ENCODE measurements at places on chromosomes 5 and 9.
A peak's percentile ranks its signal among the peaks of the same experiment; 100 is the strongest.

GRCh38 chr5:176454724-176455394 is 6.7 kb downstream of the FAF2 start:
- DNase-seq, result no peak

DNA sequence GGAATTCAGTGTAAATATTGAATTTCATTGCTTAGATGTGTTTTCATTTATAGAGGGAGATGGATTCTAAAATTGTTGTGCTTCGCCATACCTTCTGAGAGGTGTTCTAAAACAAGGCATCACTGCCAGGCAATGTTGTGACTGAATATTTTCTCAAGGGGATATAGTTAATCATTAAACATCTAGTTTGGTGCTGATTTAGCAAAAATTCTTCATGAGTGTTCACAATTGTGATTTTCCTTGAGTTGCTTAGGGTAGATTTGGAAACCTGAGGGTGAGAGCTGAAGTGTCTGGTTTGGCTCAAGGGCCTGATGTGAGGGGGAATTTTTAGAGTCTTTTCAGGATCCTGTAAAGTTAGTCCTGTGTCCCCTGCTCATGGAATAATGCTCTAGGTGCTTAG is 104.5 kb downstream of the MAT2B start:
- DNase-seq, result no peak

- DNase-seq, result no peak
Measured at GRCh38 chr5:138883211-138883610, 8.1 kb upstream of the LRRTM2 start.

DNA sequence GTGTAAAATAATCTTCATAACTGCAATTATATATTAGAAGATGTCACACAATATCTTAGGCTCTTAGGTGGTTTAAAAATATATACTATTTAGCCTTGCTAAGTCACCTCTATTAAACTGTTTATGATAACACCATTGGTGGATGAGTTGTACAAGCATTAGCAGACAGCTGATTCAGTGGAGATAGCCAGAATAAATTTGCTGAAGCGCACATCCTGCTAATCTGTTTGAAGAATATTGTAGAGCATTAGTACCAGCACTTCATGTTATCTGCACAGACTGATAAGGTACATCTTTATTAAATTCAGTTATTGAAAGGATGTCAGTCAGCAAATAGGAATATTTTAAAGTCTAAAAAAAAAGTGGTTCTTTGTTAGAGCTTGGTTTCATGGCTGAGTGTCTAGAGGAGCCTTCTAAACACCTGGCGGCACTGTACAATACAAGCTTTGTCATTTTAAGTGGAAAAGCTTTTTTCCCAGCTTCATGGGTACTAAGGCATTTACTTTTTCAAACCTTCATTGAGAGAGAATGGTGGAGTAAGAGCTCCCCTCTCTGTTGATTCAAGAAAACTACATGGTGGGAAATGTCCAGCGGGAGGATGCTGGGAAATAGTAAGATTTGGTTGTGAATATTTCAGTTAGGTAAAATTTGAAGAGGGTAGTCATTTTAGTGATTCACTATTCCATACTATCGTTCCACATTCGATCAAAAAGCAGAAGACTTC is 275.1 kb downstream of the SLF1 start:
- DNase-seq, result no peak

DNA sequence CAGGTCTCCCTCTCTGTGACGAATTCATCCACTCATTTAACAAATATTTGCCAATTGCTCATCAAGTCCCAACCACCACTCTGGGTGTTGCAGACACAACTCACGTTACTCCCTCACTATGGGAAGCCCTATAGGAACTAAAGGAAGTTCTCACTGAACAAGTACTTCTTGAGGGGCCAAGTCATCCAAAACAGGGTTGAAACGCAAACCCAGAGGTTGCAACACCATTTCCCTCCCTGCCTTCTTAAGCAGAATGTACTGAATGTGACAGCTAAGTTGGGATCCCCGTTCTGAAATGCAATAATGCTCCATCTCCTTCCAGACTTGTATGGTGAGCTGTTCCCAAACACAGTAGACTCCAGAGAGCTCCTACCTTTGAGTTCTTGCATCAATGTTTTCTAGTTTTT is 34.3 kb downstream of the EPB41L4B start:
- no peak for DNase-seq

DNA sequence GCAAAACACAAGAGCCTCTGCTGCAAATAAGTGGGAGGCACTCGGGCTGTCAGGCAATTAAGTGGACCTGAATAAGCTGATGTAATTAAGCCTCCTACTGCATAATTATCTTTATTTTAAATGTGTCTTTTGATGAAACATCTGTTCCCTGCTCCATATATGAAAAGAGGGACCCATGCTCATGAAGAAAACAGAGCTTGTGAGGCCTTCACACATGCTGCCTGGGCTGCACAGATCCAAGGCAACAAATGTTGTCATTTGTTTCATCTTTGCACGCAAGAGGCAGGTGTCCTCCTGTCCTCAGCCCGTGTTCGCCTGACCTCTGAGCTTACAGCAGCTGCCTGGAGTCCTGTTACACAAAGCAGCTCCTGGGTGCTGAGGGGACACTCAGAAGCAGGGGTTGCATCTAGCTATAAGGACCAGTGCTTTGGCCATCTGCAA is 381.1 kb downstream of the ZNF608 start:
- no peak for DNase-seq

DNA sequence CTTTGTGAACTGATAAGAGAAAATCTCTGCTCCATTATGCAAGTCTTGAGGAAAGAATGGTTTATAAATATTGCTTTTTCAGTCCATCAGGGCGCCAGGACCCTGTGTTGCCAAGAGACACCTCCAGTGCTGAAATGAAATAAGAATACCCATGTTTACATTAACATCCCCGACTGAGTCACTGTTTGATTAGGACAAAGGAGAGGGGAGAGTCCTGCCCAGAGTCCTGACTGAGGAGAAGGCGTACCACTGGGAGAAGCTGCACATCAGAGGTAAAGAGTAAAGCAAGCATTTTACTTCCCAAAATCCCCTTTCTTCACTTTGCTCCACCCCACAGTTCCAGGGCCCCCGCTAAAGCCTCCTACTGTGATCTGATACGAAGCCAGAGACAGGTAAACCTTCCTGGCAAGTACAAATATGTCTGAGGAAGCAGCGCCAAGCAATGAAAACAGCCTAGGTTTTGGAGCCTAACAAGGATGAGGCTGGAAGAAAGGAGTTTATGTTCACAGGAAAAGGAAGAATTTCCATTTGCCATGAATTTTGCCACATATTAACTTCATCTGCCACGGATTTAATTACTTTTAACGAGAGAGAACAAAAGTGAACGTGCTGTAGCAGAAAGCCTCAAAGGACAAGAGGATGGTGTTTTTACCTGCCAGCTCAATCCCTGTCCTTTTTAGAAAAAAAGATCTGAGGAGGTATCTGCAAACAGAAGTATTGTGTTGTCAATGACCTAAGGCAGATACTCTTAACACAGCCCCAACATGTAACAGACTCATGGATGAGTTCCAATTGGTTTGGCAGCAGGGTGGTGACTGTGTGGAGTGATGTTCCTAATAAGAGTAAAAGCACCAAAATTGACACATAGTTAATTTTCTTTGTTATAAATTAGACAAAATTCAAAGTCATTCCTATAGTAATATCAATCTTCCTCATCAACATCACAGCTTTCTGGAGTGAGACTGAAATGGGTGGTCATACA is 209.4 kb upstream of the TLE4 start:
- peak; percentile 67 for DNase-seq

DNA sequence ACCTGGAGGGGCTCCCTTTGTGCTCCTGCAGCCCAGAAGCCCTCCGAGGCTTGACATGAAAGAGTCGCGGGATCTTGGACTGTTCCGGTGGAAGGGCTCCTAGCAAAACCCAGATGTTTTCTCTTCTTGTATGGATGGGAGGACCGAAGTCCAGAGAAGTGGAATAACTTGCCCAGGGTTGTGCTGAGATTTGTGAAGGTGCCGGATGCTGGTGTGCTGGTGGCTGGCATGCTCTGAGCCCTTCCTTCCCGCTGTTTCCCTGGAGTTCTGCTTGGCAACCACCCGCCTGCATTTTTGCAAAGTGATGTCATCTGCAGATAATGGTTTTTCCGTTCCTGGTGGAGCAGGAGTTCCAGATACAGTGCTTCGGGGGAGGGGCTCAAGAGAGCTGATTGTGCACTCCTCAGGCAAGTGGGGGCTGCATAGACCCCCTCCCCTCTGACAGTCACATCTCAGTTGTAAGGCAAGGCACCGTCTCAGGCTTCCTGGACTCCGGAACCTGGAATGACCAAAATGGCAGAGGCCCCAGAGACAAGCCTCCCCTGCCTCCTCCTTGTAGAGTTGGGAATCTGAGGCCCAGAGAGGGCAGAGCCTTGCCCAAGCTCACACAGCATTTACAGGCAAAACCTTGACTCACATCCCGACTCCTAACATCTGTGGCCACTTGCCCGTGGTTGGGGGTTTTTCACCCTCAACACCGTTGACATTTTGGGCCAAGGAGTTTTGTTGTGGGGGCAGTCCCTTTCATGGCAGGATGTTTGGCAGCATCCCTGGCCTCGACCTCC is 157.0 kb downstream of the RGS3 start:
- peak; percentile 96 for DNase-seq

GRCh38 chr9:120894321-120895148 is 17.5 kb upstream of the PHF19 start:
- DNase-seq, result peak; percentile 48

- no peak for DNase-seq
Measured at GRCh38 chr9:70883056-70883455, 238.4 kb downstream of the TRPM3 start.

DNA sequence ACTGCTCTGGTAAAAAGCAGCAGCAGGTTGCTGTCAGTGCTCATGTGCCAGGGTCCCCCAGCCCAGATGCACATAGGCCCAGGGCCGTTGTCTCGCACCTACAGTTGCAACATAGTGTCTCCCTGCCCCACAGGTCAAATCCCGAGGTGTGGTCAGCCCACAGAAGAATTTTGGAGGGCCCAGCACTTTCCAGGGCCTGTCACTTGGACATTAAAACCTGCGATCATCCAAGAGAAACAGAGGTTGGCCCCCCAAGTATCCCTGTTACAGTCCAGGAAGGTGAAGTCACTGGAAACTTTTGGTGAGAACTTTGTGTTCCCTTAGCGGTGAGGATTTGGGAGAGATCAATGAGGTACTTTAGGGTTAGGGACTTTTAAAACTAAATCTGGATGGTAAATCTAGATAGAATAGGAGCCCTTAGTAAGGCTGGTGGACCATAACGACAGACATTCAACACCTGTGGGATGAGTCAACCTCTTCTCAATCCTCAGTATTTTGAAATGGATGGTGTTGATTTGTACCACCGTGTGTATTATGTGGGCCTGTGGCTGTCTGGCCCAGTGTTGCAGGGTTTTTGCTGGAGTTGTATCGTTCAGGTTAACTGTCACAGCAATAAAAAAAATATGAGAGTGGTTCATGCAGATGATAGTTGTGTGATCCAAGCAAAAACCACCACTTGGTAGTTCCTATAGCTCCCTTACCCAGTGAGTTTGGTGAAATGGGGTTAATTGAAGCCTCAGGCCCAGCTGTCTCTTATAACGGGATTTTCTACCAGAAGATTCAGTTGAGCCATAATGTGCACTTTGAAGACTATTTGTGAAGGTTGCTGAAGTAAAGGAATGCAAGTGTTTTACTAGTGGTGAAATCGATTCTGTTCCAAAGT is 19.2 kb downstream of the OR2S2 start:
- DNase-seq, result no peak

DNA sequence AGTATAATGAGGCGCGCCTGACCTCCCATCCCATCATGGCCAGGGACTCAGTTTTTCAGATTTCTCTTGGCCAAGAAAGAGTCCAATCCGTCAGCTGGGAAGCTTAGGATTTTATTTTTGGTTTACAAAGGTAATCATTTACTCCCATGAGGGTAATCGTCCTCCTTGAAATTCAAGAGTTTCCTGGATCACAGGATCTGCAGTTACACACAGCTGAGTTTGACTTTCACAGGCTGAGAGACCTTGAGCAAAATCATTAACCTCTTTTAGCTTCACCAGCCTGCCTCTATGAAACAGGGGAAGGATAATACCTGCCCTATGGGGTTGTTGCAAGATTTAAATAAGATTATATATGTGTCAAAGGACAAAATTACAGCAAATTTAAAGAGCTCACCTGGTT is 15.4 kb upstream of the AK3 start:
- DNase-seq, result no peak

DNA sequence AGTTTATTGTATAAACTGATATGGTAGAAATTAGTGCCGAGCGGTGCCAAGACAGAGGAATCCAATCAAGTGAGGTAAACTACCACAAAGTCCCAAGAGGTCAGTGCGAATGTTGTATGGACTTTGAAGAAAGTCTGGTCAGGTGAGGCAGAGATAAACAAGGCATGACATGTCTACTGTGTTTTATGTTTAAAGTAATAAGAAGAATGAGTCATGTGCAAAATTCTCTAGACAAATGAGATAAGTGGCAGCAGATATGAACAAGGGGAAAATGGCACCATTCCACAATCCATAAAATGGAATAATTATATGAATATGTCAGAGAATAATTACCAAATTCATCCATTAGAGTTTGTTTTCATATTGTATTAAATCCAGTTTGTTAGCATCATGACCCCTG is 364.1 kb upstream of the CCNH start:
- DNase-seq, result no peak

- DNase-seq, result no peak
Measured at GRCh38 chr9:11159318-11159862, 546.6 kb upstream of the PTPRD start.

DNA sequence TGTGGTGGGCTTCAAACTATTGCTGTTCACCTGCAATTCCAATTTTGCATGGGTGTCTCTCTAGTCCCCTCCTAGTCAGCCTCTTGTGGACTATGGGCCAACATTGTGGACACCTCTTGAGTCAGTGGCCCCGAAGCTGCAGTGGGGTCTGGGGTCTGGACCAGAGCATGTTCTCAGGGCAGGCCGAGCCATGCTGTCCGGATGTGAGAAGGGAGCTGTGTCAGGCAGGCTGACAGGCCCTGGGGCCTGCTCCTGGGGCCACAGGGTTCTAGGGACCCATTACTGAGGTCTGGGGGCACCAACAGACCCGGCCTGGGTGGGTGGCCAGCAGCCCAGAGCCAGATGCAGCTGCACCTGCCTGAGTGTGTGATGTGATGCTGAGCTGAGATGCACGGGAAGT is 16.5 kb upstream of the IRX4 start:
- DNase-seq, result no peak

DNA sequence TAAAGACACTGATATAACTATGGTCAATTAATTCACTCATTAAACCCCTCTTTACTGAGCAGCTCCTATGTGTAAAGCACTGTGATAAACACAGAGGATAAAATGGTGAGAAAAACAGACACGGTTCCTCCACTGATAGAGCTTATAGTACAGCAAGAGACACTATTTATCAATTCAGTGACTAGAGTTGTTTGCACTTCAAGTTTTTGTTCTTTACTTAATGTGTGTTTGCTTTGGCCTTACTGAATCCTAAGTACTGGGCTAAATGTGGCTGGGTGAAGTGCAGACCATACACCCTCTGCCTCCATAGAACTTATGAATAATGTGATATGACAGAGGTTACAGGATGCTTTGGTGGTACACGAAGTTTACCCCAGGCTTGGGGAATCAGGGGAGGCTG is 80.1 kb upstream of the ITGA1 start:
- DNase-seq, result no peak
